ENCODE measurements at places on chromosomes 12 and 14.

DNA sequence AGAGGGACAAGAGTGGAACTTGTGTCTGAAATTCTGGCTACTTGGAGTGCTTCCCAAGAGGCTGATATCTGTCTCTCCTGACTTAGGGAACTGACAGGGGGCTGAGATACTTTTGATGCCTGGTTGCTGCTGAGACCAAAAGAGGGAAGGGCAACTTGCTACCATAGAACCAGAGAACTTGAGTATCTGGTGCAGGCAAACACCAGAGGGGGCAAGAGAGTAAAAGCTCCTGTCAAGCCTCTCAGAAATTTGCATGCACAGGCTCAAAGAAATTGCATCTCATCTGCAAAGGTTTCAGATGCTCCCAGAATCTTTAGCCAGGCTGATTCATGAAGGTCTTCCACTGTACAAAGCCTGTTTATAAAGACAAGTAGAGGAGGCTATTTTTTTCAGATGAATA is 391.3 kb upstream of the FOXG1 start:
- peak; percentile 41 for DNase-seq

DNA sequence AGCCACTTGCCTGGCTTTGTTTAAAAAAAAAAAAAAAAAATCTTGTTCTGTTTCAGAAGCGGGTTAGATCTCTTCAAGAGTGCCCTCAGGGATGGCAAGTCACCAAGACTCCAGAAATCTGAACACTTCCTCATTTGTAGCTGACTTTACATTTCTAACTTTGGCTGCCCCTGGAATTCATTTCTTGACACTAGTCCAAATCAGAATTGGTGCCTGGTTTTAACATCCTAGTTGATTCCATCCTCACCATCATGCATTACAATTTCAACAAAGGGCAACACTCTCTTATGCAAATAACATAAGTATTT is 295.5 kb downstream of the RMST start:
- no peak for DNase-seq

DNA sequence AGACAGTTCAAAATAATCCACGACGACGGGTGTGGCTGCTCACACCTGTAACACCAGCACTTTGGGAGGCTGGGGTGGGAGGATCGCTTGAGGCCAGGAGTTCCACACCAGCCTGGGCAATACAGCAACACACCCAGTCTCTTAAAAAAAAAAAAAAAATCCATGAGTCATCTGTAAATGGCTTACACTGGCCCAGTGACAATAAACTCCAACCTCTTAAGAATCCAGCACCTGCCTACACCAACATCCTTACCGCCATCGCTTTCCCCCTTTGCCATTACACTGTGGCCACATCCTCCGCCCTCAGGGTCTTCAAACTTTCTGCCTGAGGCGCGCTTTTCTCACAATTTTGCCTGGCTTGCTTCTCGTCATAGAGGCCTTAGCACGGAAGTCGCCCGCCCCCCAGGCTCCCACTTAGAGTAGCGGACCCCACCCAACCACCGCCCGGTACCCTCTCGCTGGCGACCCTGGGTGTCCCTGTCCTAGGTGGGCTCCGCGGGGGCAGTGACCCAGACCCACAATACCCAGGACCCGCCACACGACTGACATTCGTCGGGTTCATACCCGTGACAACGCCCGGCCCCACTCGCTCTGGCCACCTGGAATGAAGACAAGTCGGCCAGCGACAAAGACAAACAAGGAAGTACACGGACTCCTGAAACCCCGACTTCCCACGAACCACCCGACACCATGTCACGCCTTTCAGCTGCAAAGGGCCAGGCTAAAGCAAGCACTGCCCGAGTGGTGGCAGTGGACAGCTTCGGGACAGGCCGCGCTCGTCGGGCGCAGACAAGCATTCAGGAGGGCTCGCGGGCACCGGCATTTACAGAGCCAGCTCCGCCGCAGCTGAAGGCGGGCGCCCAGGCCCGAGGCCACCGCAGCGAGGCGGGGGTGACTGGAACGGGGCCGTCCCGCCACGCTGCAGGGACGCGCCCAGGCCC is 636 bp downstream of the GOLGA3 start:
- peak; percentile 72 for DNase-seq

GRCh38 chr14:22978981-22979671 is 3.2 kb downstream of the AJUBA start:
- no peak for DNase-seq

- DNase-seq, result no peak
Measured at GRCh38 chr12:54773593-54773992, 80.7 kb upstream of the MUCL1 start.

GRCh38 chr12:67352682-67353081 is 83.5 kb downstream of the CAND1 start:
- no peak for DNase-seq

DNA sequence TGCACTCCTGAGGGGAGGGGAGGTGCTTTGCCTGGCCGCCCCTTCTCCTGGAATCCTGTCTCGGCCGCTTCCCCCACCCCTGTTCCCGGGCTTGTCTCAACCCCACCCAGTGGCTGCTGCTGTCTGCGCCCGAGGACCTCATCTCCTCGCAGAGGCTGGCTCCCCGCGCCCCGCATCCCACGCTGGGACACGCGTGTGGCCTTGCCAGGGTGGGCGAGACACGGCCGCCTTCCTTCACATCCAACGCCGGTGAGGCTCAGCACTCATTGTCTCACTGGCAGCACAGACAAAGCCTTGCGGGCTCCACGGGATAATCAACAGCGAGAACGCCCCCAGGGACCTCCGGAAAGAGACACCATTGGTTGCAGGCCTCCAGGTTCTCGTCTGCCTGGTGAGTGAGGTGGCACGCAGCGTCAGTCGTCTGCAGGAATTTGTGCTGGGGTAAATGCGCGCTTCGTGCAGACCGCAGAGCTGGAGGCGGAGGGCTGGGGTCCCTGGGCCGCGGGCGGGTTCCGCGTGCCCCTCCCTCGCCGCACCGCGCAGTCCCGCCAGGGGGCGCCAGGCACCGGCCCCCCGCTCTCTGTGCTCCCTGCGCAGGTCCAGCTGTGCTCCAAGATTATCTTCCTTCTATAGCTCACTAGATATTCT is 26.8 kb downstream of the CCDC177 start:
- peak; percentile 26 for DNase-seq

GRCh38 chr12:12720672-12721161 is 3.5 kb downstream of the CDKN1B start:
- no peak for DNase-seq

- DNase-seq, result no peak
Measured at GRCh38 chr14:32438517-32438916, 109.4 kb downstream of the AKAP6 start.

GRCh38 chr12:116015525-116015924 is 262.0 kb downstream of the MED13L start:
- peak; percentile 52 for DNase-seq

DNA sequence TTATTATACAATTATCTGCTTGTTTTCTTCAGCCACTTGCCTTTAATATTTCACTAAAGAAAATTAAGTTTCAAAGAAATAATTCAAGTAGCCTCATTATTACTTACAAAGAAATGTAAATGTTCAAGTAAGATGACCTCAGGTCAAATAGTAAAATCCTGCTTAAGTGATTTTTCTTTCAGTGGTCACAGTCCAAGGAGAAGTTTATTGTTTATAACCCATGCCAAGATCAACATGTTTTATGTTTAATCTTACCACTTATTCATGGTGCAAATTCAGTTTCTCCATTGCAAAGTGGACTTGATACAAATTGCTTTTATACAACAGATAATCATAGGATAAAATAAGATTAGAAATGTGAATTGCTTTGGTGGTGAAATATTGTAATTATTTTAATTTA is 370.2 kb upstream of the FLRT2 start:
- no peak for DNase-seq

- no peak for DNase-seq
Measured at GRCh38 chr12:14924541-14924940, 13.8 kb downstream of the ERP27 start.

DNA sequence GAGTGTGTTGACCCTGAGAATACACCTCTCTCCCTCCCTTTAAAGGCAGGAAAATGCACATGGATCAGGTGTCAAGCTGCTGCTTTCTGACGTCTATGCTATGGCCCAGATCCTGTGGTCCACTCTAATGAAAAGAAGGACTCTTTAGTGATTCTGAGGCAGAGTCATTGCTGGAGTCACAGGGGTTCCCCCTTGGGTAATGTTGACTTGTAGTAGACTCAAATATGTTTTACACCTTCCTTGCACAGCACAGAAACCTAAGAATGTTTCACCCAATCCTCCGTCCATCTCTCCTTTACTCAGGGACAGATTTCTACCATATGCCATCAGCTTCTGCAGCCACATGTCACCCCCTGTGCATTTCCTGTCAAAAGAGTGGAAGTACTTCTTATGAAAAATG is 525.4 kb downstream of the TMEM121 start:
- no peak for DNase-seq

- no peak for DNase-seq
Measured at GRCh38 chr12:113405694-113406093, 2.0 kb upstream of the SDS start.

GRCh38 chr12:85642808-85643207 is 193.4 kb downstream of the RASSF9 start:
- DNase-seq, result peak; percentile 68

DNA sequence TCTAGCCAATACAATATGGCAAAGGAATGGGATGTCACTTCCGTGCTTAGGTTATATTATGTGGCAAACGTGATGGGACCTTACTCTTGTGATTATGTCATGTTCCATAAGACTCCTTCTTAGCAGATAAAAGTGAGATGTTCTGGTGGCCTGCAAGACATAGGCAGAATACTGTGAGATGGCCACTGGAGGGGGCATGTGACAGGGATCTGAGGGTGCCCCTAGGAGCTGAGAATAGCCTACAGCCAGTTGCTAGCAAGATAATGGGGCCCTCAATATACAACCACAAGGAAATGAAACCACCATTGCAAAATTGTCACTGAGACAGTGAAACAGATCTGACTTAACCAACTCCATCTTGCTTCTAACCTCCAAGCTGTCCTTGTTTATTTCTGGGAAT is 151.4 kb upstream of the SSTR1 start:
- DNase-seq, result no peak

GRCh38 chr12:116529048-116529447 is 30.1 kb upstream of the MAP1LC3B2 start:
- DNase-seq, result no peak

GRCh38 chr14:100608586-100609330 is 21.5 kb upstream of the BEGAIN start:
- DNase-seq, result no peak

DNA sequence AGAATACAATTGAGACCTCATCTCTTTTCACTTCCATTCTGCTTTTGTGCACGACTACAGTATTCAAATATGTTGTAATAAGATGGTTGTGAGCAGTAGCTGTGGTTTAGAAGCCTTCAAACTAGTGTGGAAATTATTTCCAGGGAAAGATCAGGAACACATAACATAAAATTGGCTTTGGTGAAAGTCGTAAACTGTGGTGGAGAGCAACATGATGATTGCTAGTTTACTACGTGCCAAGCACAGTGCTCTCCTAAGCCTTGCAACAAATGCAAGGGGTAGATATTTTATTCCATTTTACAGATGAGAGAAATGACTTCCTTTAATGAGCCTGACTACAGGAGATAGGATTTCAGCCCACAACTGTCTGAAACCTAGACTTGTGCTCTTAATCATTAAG is 172.4 kb upstream of the LMNTD1 start:
- DNase-seq, result peak; percentile 27

DNA sequence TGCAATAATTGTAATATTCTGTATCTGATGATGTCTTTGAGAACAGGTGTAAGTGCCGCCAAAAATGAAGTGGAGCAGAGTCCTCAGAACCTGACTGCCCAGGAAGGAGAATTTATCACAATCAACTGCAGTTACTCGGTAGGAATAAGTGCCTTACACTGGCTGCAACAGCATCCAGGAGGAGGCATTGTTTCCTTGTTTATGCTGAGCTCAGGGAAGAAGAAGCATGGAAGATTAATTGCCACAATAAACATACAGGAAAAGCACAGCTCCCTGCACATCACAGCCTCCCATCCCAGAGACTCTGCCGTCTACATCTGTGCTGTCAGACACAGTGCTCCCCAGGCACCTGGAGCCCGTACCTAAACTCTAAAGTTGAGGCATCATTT is 268.7 kb downstream of the DAD1 start:
- no peak for DNase-seq
